Left colon (tissue), 2 donors: ENCODE measurements at places on chromosomes 2 and 18. TPM values are rescaled to one million over a fixed set of nuclear protein-coding genes. Genes with fewer than 3 reads are reported as not detected.

IL1R1 gene
- total RNA-seq: 24.8 TPM

KCNE4 gene
- 0.76 TPM for total RNA-seq

PTPRN gene
- 2.3 TPM for total RNA-seq

TACR1 gene
- 1.1 TPM for total RNA-seq

SATB2 gene
- total RNA-seq: 219 TPM

RBM45 gene
- 12.9 TPM for total RNA-seq

NPPC gene
- total RNA-seq: not detected

GRCh38 chr18:1370552-1370951 lies 465.9 kb downstream of the ADCYAP1 start:
- DNase-seq: no peak

GRCh38 chr18:11147371-11147951 lies 1.9 kb downstream of the PIEZO2 start:
- no peak for DNase-seq

GRCh38 chr2:10460366-10460796 lies 12.3 kb upstream of the ODC1 start:
- no peak for DNase-seq

GRCh38 chr18:13359210-13359609 lies 140.7 kb downstream of the LDLRAD4 start:
- no peak for DNase-seq

- DNase-seq: no peak
These were observed 314.5 kb downstream of the OSR1 start for GRCh38 chr2:19043893-19044292.

DNA sequence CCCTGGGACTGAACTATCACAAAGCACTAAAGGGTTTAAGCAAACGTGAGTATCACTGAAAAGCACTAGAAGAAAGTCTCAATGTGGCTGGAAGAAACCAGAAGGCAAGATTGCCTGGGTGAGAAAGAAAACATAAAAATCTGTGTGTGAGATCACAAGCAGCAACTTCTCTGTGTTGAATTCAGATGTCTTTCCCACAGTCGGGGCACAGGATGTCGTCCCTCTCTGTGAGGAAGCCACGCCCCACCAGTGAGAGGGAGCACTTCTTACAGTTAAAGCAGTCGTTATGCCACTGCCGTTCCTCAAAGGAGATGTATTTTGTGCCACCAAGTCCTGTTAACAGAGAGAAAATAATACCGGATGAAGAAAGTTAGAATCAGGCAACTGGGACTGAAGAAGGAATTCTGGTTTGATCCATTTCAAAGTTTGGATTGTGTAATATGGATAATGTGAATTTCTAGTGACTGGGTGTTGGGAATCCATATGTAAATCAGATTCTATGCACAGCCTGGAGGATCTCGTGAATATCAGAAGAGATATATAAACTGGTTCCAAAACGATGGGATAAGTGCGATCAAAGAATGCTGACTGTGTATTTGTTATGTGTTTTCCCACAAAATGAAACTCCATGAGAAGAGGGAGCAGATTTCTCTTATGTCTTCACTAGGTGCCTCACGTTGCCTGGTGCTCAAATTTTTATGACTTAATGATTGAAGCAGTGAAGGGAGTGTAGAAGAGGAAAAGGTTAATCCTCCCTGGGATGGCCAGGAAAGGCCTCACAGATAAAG lies 24.0 kb downstream of the C2orf49 start:
- no peak for DNase-seq

DNA sequence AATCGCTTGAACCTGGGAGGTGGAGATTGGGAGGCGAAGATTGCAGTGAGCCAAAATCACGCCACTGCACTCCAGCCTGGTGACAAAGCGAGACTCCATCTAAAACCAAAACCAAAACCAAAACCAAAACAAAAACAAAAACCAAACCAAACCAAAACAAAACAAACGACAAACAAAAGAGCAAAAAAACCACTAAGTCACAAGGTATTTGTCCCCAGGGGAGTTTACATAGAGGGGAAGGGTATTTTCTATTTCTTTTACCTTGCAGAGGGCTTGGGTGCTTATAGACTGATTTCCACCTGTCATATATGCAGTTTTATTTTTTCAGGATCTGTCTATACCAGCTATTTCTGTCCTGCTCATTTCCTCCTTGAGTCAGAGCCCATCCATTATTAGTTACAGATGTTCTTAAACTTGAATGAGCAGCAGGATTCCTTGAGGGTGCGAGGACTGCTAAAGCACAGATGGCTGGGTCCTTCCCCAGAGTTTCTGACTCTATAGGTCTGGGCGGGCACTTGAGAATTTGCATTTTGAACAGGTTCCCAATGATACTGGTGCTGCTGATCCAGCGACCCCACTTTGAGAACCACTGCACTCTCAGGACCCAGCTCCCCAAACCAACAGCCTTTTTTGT lies 102.2 kb upstream of the UXS1 start:
- DNase-seq: no peak

GRCh38 chr2:171712051-171712450 lies 24.8 kb downstream of the DYNC1I2 start:
- no peak for DNase-seq

DNA sequence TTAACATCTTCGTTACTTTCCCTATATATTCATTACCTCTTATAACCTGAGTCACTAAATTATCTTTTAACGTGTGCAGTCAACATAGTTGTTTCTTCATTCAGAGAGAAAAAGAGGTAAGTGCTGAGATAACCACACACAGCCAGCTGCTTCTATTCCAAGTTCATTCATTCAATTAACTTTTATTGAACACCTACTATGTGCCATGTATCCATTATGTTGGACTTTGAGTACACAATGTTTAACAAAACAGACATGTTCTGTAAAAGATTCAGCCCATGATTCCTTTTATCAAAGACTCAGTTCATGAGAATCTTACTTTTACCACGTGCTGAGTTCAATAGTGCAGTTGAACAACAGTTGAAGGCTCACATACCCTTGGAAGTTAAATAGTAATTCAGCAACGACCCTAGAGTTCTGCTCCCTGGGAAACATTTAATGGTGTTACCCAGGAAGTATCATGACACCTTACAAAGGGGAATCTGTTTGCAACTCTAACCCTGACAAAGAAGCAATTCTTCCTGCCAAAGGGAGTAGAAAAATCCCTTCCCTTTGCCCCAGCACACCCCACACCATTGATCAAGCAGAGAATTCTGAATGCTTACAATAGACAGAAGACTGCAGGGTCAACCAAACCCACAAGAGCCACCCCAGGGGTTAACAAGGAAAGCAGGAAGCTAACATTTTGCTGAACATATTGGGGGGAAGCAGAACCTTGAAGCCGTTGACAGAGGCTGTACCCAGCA lies 595.8 kb downstream of the STK39 start:
- no peak for DNase-seq

DNA sequence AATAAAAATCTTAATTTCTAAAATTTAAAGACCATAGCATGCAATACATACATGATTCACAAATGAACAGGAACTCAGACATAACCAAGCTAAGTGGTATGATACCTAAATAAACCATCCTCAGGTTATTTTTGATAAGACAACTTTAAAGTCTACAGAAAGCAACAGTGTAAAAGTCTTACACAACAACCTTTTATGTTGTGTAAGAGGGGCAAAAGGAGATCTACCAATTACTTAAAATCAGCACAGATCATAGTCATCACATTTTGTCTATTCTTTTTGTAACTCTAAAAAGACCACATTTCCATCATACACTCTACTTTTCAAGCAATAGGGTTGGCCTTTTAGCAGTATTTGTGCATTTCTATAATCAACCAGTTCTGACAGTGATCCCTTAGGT lies 16.3 kb downstream of the SP3 start:
- DNase-seq: no peak

DNA sequence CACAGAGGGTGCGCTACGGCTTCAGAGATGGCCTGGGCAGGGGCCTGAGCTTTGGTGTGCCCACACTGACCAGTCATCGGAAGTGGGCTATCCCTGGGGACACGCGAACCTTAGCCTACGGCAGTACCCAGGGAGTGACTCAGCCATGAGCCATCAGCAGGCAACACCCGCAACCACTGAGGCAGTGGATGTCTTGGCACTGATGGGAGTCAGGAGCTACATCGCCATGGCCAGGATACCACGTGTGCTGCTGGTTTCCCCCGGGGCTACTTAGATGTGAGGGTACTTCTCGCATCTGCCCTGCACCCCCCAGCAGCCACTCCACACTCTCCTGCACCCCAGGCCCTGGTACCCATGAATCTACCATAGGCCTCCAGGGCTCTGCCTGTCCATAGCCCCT lies 12.8 kb upstream of the HPCAL1 start:
- no peak for DNase-seq

GRCh38 chr2:199370150-199370780 lies 87.5 kb downstream of the SATB2 start:
- no peak for DNase-seq

GRCh38 chr2:31384771-31385276 lies 29.7 kb downstream of the XDH start:
- no peak for DNase-seq

- no peak for DNase-seq
These were observed 22.5 kb upstream of the RAB27B start for GRCh38 chr18:54805571-54806334.

DNA sequence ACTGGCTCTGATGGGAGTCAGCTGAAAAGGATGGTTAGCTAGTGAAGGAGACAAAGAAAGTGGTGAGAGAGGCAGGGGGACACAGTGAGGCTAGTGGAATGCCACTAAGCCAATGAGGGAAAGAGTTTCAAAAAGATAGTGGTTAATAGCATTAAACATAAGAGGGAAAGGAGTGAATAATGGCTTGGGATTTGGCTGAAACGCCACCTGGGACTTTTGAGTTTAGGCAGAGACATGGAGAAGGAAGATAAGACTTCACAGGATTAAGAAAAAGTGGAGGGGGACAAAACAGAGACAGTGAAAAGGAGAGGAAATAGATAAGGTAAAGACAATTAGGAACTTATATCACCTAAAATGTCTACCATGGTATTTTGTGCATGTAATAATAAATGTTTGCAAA lies 6.9 kb downstream of the CD28 start:
- DNase-seq: no peak

DNA sequence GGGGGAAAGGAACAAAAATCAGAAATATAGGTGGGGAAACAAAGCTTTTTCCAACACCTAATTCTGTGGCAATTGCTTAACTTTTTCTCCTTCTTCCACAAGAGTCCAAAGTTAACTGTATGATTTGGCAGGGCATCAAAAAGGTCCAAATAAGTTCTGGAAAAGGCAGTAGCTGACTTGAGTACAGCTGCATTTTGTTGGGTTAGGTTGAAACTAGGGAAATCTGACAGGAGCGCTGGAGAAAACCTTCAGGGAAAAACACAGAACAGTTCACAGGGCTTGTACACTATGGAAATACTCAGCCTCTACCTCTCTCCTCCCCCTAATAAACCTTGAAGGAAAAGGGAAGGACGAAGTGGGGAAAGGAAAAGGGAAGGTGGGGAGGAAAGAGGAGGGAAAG lies 438.6 kb downstream of the ZEB2 start:
- DNase-seq: no peak
